ENCODE measurements at places on chromosomes 7 and 10. TPM values are rescaled to one million over a fixed set of nuclear protein-coding genes. Genes with fewer than 3 reads are reported as not detected.

The NHLRC2 gene
- total RNA-seq: 40.3 TPM

DNA sequence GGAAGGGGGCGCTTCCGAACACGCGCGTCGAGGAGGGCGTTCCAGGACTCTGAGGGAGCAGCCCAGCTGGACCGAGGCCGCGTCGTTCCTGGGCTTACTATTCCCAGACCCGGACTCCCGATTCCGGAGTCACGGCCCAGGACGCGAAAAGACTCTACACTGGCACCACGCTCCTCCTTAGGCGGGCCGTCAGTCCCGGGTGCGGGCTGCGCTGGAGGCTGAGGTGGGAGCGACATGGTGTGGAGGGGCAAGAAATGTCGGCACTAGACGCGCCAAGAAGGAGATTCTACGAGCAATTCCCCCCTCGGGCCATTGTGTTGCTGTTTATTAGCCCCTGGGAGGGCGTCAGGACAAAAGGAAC is 584 bp upstream of the RUNDC3B start:
- H3K4me1 ChIP-seq: no peaks in the 10 kb centered on the region
- H3K4me3 ChIP-seq: peak overlapping the region; percentile 70
- peaks cover 4% of the 10 kb centered on the region for H3K36me3 ChIP-seq
- DNase-seq: no peak
- no peak overlapping the region for H3K27ac ChIP-seq
- H3K27me3 ChIP-seq: peaks cover 15% of the 10 kb centered on the region

GRCh38 chr7:4245135-4245865 is 436.8 kb upstream of the FOXK1 start:
- no peak overlapping the region for H3K4me3 ChIP-seq
- H3K4me1 ChIP-seq: peaks cover 11% of the 10 kb centered on the region
- H3K27me3 ChIP-seq: no peaks in the 10 kb centered on the region
- no peak overlapping the region for H3K27ac ChIP-seq
- peak; percentile 30 for DNase-seq
- no peaks in the 10 kb centered on the region for H3K36me3 ChIP-seq

The SKIDA1 gene
- 0.56 TPM for total RNA-seq

DNA sequence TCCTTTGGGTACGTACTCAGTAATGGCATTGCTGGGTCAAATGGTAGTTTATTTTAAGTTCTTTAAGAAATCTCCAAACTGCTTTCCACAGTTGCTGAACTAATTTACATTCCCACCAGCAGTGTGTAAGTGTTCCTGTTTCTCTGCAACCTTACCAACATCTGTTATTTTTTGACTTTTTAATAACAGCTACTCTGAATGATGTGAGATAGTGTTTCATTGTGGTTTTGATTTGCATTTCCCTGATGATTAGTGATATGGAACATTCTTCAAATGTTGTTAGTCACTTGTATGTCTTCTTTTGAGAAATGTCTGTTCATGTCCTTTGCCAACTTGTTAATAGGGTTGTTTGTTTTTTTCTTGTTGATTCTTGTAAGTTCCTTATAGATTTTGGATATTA is 558.9 kb downstream of the SH2D4B start:
- H3K27me3 ChIP-seq: peaks cover 98% of the 10 kb centered on the region
- DNase-seq: no peak
- H3K36me3 ChIP-seq: no peaks in the 10 kb centered on the region
- no peaks in the 10 kb centered on the region for H3K4me1 ChIP-seq

- no peak for DNase-seq
- H3K27ac ChIP-seq: no peak overlapping the region
- H3K4me1 ChIP-seq: peaks cover under 1% of the 10 kb centered on the region
- H3K4me3 ChIP-seq: no peak overlapping the region
- H3K27me3 ChIP-seq: no peaks in the 10 kb centered on the region
These were observed 211.2 kb downstream of the ARL4A start for GRCh38 chr7:12898620-12899019.

The NEBL gene
- 30.6 TPM for total RNA-seq

DNA sequence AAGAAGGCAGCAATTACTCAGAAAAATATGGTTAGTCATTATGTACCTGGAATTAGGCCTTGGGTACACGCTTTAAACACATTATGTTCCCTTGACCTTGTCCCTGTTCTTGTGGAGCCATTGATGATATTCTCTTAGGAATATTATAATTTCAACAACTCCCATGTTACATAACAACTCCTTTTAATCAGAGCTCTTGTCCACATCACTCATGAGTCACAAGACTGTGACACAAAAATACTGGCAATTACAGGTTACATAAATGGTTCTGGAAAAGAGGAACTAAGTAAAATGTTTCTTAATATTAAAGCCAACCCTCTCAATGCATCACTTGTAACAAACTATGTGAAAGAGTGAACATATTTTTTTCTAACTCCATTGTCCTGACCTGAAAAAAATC is 143.8 kb upstream of the PCLO start:
- H3K36me3 ChIP-seq: no peaks in the 10 kb centered on the region
- no peak overlapping the region for H3K4me3 ChIP-seq
- H3K27me3 ChIP-seq: peaks cover 46% of the 10 kb centered on the region
- H3K4me1 ChIP-seq: no peaks in the 10 kb centered on the region
- DNase-seq: no peak
- no peak overlapping the region for H3K27ac ChIP-seq

- H3K27ac ChIP-seq: peak overlapping the region; percentile 75
- peaks cover 14% of the 10 kb centered on the region for H3K36me3 ChIP-seq
- H3K27me3 ChIP-seq: no peaks in the 10 kb centered on the region
- DNase-seq: no peak
These were observed 828 bp downstream of the BNIP3 start for GRCh38 chr10:131980761-131981428.

- H3K27me3 ChIP-seq: no peaks in the 10 kb centered on the region
- H3K4me1 ChIP-seq: no peaks in the 10 kb centered on the region
- no peak for DNase-seq
- no peak overlapping the region for H3K4me3 ChIP-seq
- no peak overlapping the region for H3K27ac ChIP-seq
These were observed 614.7 kb downstream of the PTPRN2 start for GRCh38 chr7:157972914-157973313.

GRCh38 chr10:96910488-96911395 is 78.6 kb downstream of the LCOR start:
- peaks cover 12% of the 10 kb centered on the region for H3K4me1 ChIP-seq
- H3K27me3 ChIP-seq: no peaks in the 10 kb centered on the region
- H3K4me3 ChIP-seq: no peak overlapping the region

The FRAT1 gene
- 2.1 TPM for total RNA-seq

DNA sequence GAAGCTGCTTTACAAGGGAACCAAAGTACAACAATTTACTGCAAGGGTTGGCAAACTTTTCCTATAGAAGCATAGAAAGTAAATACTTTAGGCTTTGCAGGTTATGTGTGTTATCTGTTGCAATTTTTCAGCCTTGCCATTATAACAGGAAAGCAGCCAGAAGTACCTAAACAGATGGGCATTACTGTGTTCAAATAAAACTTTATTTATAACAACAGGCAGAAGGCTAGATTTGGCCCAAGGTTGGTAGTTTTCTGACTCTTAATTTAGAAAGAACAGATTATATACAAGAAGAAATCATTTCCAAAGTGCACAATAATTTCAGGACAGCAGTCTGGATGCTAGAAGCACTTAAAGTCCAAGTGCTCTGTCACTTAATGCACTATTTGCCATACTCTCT is 307.1 kb downstream of the ANKRD7 start:
- DNase-seq: no peak
- H3K27me3 ChIP-seq: peaks cover 83% of the 10 kb centered on the region
- no peaks in the 10 kb centered on the region for H3K4me1 ChIP-seq
- no peak overlapping the region for H3K4me3 ChIP-seq
- no peaks in the 10 kb centered on the region for H3K36me3 ChIP-seq

The TMEM176B gene
- total RNA-seq: not detected

The CPED1 gene
- not detected for total RNA-seq

DNA sequence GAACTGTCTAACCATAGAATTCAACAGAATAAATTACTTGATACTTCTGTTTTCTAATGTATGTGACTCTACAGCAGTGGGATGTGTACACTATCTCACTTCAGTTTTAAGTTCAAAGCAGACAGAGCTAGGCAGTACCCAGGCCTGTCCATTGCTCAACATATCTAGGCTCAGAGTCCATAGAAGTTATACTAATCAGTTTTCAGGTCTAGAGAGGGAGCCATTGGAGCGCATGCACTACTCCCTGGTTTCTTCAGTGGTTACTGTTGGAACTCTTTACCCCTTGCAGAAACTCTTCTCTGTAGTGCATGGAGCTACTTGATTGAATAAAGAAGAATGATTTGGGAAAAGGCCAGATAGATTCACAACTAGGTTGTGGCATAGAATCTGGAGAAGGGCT is 4.4 kb downstream of the CD36 start:
- no peak overlapping the region for H3K4me3 ChIP-seq
- H3K27me3 ChIP-seq: no peaks in the 10 kb centered on the region
- peaks cover 7% of the 10 kb centered on the region for H3K4me1 ChIP-seq
- H3K36me3 ChIP-seq: no peaks in the 10 kb centered on the region

The MMRN2 gene
- total RNA-seq: 1.5 TPM

The VPS41 gene
- total RNA-seq: 45.1 TPM

DNA sequence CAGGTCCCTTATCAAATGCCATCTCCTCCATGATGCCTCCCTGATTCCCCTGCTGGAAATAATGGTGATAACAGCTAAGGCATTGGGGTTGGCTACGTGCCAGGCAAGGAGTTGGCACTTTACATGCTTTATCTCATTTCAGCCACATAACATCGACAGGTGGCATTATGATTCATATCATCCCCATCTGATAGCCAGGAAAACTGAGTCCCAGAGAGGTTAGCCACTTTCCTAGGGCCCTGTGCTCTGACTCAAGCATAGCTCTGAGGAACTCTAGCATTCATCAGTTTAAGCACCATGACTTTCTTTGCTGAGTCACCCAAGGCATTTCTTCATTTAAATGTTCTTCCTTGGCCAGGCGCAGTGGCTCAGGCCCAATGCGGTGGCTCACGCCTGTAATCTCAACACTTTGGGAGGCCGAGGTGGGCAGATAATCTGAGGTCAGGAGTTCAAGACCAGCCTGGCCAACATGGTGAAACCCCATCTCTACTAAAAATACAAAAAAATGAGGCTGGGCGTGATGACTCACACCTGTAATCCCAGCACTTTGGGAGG is 6.6 kb downstream of the LEP start:
- no peak overlapping the region for H3K4me3 ChIP-seq
- no peaks in the 10 kb centered on the region for H3K27me3 ChIP-seq
- H3K36me3 ChIP-seq: no peaks in the 10 kb centered on the region
- H3K4me1 ChIP-seq: peaks cover 4% of the 10 kb centered on the region
- H3K27ac ChIP-seq: no peak overlapping the region

- no peaks in the 10 kb centered on the region for H3K27me3 ChIP-seq
- H3K36me3 ChIP-seq: no peaks in the 10 kb centered on the region
- no peak overlapping the region for H3K27ac ChIP-seq
- H3K4me3 ChIP-seq: no peak overlapping the region
- no peaks in the 10 kb centered on the region for H3K4me1 ChIP-seq
These were observed 15.6 kb upstream of the PARP12 start for GRCh38 chr7:140078392-140078791.

DNA sequence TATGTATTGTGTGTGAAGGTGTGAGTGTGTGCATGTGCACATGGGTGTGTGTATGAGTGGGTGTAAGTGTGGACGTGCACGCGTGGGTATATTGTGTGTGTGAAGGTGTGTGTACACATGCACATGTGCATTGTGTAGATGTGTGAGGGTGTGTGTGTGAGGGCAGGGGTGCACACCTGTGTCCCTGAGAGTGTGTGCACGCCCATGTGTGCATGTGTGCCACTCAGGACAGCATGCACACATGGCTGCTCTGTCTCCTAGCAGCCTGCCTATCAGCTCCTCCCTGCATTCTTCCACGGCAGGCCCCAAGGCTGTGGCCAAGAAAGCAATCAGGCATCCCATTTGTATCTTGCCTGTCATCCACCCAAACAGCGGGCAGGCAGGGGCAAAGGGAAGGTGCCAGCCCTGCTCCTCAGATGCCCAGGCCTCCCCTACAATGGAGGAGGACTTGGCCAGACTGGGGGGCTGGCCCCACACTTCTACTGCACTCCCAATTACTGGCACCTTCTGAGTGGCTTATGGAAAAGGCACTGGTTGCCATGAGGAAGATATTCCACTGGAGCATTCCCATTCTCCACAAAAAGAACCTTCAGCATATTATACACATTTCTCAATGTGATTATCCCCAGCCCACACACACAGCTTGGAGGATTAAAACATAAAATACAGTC is 380.4 kb upstream of the ZMIZ1 start:
- no peaks in the 10 kb centered on the region for H3K4me1 ChIP-seq
- no peak overlapping the region for H3K4me3 ChIP-seq
- H3K36me3 ChIP-seq: peaks cover under 1% of the 10 kb centered on the region
- peaks cover 3% of the 10 kb centered on the region for H3K27me3 ChIP-seq
